RCC 7860 (cell line): ENCODE measurements at places on chromosomes 4 and X.

GRCh38 chrX:131614241-131614640 lies 70.4 kb downstream of the OR13H1 start:
- DNase-seq, result no peak

DNA sequence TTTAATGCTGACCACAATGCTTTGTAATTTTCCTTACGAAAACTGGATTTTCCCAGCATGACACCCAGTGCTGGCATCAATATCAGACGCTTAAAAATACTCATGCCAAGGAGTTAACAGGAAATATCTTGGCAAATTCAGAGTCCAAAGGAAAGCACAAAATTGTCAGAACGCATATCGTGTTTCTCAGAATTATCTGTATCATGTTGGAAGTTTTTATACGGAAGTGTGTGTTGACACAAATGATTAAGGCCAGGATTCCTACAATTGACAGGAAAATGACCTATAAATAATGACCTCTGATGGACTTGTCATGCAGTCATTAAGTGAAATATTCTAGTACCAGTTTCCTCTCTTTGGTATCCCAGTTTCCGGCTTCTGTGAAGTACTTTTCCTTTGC lies 132.1 kb upstream of the TLL1 start:
- no peak for DNase-seq

DNA sequence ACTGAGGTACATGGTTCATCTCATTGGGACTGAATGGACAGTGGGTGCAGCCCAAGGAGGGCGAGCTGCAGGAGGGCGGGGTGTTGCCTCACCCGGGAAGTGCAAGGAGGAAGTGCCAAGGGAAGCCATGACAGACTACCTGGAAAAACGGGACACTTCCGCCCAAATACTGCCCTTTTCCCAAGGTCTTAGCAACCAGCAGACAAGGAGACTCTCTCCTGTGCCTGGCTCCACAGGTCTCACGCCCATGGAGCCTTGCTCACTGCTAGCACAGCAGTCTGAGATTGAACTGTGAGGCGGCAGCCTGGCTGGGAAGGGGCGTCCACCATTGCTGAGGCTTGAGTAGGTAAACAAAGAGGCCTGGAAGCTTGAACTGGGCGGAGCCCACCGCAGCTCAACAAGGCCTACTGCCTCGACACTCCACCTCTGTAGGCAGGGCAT lies 14.7 kb upstream of the USP53 start:
- no peak for DNase-seq

DNA sequence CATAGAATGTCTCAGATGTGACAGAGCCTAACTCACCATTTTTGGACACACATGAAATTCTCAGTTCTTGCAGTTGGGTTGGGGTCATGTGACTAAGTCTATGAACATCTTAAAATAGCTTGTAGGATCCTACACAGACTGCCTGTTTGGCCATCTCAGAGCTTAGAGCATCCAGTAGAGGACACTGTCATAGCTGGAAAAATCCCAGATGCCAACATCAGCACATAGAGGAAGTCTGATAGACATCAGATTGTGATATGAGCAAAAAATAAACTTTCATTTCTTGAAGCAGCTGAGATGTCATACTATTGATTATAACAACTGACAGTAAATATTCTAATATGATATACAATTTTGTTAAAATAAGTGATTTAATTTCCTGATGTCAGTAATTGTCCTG lies 207.1 kb downstream of the TRAM1L1 start:
- DNase-seq, result no peak

DNA sequence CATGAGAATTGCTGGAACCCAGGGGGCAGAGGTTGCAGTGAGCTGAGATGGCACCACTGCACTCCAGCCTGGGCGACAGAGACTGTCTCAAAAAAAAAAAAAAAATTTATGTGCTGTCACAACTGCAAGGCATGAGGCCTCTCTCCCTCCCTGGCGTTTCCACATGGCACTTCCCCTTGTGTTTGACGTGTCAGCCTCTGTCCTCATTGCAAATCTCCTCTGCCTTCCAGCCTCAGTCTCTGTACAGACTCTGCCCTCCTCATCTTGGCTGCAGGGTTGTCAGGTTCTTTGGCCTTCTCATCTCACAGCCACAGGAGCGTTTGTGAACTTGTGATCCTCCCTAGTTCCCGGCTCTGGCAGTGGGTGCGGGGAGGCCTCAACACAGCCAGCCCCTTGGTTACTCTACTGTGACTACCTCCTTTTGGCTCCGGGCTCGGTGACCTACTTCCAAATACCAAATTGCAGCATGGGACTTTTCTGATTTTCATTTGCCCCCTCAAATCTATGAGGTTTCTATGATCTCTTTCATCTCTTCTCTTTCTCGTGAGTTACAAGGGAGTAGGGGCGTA lies 250.0 kb downstream of the CBR4 start:
- DNase-seq, result no peak

GRCh38 chr4:81663368-81663767 lies 191.7 kb upstream of the RASGEF1B start:
- DNase-seq, result no peak

GRCh38 chrX:152988536-152989291 lies 5.2 kb downstream of the PNMA5 start:
- DNase-seq, result no peak

DNA sequence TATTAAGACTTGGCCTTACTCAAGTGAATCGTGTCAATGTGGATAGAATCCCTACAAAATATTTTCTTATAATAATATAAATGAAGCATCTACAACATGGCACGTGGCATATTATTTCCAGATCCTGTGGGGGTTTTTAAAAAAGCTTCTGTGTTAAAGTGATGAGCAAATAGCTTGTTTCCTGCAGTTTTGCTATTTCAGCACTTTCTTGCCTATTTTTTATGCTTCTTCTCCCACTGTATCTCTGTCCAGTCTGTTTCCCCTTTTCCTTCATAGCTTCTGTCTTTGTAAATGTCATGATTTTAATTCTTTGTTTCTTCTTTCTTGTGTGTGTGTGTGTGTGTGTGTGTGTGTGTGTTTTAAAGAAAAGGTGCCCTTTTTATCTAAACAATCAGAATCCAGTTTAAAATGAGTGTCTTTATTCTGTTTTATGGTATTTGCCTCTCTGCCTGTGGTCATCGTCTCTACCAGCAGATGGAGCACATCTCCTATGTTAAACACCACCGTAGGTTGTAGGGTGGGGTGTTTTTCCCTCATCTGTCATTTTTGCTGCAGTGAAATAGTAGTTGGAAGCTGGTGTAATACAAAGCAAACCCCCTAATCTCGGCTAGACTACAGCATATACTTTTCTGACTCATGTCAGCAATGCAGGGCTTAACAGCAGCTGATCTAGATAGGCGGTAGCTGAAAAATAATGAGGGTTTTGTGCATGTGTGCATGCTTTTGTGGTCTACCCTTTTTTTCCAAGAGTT lies 33.1 kb downstream of the FTHL17 start:
- peak; percentile 4 for DNase-seq

- no peak for DNase-seq
Observed at GRCh38 chrX:57596516-57596915, 4.7 kb downstream of the ZXDB start.

GRCh38 chr4:174554231-174554728 lies 32.0 kb upstream of the HPGD start:
- no peak for DNase-seq

DNA sequence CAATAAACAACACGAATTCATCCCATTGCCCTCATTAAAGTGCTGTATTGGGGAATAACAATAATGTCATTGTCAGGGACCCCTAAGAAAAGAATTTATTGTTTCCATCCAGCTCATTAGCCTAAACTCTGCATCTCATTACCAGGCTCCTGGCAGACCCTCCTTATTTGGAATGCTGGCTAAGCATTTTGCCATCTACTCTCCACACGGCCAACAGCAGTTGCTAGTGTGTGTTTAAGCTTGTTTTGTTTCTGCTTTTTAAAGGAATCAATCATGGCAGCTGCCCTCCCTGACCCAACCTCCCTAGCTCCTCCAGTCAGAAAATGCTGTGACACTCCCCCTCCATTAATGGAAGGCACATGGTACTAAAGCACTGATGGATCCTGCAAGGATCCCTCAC lies 43.5 kb downstream of the GATB start:
- DNase-seq, result no peak

- no peak for DNase-seq
Observed at GRCh38 chr4:154741922-154742850, 1.6 kb upstream of the LRAT start.

DNA sequence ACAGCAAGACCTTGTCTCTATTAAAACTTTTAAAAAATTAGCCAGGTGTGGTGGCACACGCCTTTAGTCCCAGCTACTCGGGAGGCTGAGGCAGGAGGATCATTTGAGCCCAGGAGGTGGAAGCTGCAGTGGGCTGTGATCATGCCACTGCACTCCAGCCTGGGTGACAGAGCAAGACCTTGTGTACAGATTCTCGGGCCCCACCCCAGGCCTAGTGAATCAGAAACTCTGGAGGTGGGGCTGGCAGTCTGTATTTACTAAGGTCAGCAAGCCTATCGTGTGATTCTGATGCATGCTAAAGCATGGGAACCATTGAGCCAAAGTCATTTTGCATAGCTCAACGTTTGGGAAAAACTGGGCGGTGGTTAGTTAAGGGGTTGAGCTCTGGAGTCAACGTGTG lies 3.5 kb downstream of the S100G start:
- DNase-seq, result no peak

DNA sequence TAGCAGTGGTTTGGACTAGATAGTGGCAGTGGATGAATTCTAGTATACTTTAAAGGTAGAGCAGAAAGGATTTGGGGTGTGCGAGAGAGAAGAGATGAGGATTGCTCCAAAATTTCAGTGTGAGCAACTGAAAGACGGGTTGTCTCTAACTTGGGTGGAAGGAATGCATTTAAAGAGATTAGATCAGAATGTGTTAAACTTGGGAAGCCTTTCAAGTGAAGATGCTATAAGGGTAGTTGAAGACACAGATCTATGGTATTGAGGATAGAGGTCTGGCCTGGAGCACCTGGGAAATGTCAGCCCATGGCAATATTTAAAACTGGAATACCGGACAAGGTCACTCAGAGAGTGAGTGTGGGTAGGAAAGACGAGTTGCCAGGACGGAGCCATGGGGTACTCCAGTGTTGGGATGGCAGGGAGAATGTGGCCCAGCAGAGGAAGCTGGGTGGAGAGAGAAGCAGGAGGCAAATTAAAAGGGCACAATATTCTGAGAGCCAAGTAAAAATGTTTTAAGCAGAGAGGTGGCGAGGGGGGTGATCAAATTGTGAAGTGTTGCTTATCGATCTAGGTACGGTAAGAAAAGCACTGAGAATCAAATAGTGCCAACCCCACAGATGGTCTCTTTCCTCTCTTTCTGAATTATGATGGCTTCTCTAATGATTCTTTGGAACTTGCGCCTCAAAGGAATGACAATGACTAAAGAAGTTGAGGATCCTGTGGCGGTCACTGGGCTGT lies 50.5 kb downstream of the ENOPH1 start:
- no peak for DNase-seq

- no peak for DNase-seq
Observed at GRCh38 chr4:3657902-3658529, 108.2 kb upstream of the ADRA2C start.

GRCh38 chr4:92305878-92306520 lies 2.2 kb downstream of the GRID2 start:
- no peak for DNase-seq

DNA sequence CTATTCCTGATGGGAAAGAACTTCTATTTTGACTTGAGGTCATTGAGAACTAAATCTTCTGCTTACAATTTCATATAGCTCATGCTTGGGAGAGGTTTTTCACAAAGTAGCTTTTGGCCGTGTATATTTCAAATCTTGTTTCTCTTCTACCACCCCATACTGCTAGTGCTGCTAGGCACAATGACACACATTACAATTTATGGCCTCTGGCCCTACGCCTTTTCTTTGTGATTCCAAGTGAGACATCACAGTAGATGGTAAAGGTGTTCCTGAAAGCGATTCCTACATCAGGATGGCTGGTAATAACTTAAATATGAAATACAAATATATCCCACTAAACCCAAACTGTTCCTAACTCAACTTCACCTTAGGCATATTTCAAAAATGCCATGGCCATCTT lies 101.1 kb downstream of the ATXN3L start:
- no peak for DNase-seq

DNA sequence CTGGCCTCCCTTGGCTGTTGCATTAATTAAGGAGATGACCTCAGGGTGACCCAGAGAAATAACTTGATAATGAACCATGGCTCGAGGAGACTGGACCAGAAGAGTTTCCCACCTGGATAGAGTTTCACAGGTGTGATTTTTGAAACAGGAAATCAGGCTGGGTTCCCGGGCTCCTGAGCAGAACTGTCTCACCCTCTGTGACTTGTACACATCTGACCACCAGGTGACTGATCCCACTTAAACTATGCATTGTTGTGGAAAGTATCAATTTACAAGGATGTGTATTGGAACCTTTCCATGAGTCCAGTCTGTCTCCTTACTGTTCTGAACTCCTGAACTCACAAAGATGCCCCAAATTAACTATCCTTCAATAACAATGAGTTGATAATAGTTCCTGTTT lies 220.3 kb downstream of the PTTG2 start:
- DNase-seq, result no peak

DNA sequence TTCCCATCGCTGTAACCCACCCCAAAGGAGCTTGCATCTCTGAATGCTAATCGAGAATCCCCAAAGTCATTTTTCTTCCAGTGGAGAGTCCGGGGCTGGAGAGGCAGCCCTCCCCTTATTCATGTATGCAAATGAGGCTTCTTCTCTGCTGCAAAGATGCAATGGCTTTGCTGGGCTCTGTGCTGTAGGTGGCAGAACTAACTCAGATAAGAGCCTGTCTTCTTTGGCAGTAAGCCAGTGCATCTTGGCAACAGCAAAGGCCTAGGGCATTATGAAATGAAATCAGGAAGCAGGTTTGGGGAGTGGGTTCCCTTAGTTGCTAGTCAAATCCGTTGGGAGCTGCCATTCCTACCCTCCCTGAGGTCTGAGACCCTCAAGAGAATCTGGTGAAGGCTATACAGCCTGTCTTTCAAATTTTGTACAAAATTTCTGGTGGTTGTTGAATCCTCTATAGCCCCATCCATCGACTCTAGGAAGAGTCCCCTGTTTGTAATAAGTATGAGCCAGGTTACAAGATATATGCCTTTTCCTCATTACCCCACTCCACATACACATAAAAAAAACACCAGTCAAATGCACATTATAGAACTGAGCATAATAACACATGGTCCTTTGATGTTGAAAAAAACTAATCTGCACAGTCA lies 290.6 kb upstream of the TAPT1 start:
- no peak for DNase-seq

GRCh38 chrX:103524747-103525146 lies 5.5 kb upstream of the RAB40A start:
- DNase-seq, result no peak

GRCh38 chr4:76689145-76689817 lies 208.7 kb downstream of the SOWAHB start:
- DNase-seq, result no peak

GRCh38 chrX:30688641-30689040 lies 35.4 kb downstream of the GK start:
- DNase-seq, result no peak

- no peak for DNase-seq
Observed at GRCh38 chrX:133913658-133914388, 71.6 kb downstream of the GPC3 start.
